ENCODE measurements at places on chromosomes 3 and 15.

GRCh38 chr3:51568036-51568435 lies 29.5 kb downstream of the RAD54L2 start:
- DNase-seq = no peak

GRCh38 chr3:120908030-120908794 lies at the start of gene STXBP5L:
Gene STXBP5L, plus strand, starts transcription at chr3:120908205. Its CDS starts 1,374 bp downstream, at chr3:120909579.
- DNase-seq = peak; percentile 74

DNA sequence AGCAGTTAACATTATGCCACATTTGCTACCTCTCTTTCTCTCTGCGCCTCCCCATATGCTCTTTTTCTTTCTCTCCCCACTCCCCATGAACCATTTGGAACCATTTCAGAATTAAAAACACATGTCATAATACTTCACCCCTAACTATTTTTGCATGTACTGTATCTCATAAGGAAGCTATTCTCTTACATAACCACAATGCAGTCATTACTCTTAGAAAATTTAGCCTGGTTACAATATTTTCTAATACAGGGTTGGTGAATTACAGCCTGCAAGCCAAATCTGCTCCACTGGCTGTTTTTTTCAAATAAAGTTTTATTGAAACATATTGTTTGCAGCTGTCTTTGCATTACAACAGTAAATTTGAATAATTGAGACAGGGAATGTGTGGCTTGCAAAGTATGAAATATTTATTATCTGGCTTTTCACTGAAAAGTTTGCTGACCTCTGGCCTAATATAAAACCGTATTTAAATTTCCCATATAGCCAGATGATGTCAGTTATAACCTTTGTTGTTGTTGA lies 62.8 kb downstream of the SGO1 start:
- DNase-seq = no peak

DNA sequence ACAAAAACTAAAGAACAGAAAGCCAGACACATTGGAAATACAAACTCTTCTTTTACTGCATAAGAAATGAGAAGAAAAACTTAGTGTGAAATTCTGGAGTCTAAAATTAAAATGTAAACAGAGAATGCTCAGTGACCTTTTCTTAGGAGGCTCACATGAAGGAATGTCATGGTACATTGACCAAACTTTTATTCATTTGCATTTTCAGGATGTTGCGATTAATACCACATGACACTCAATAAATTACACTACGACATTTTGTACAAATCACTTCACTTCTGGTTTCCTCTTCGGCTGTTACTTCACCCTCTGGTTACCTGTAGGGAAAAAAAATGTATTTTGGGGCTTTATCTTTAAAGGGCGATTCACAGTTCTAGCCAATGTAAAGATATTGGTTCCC lies 56.4 kb upstream of the ACTC1 start:
- no peak for DNase-seq

GRCh38 chr15:57134851-57135250 lies 216.4 kb downstream of the TCF12 start:
- no peak for DNase-seq

GRCh38 chr3:67349551-67350174 lies 304.7 kb downstream of the SUCLG2 start:
- peak; percentile 24 for DNase-seq

- DNase-seq = no peak
Observed at GRCh38 chr3:52393131-52393807, 51.6 kb downstream of the SEMA3G start.

Data from GM06990 (cell line).